ENCODE measurements at places on chromosomes 2 and 18.

GRCh38 chr18:63100630-63101055 lies 218.9 kb downstream of the BCL2 start:
- DNase-seq: no peak

DNA sequence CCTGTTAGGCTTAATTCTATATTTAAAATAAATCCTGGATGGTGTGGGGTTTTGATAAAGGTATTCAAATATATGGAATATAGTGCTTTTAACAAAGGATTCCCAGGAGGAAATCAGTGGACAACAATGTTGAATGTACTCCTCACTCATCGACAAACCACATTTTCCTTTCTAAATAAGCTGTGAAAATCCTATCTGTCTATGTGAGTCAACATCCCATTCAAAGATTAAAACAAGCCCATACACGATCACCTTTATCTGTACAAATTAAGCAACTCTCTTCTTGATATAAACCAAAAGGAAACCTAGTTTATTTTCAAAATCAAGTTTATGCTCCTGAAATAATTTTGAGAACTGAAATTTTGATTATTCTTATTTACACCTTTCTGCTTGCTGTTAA lies 153.4 kb downstream of the ERBB4 start:
- no peak for DNase-seq

- DNase-seq: no peak
These were observed 1785.3 kb upstream of the CELF4 start for GRCh38 chr18:39350945-39351344.

GRCh38 chr2:198157314-198157713 lies 352.9 kb downstream of the PLCL1 start:
- DNase-seq: no peak

GRCh38 chr2:7405861-7406715 lies 488.9 kb downstream of the RNF144A start:
- no peak for DNase-seq

- no peak for DNase-seq
These were observed 7.8 kb downstream of the CCDC85A start for GRCh38 chr2:56191617-56192016.

Measured in stimulated activated CD4-positive, alpha-beta T cell treated with anti-CD3 and anti-CD28 coated beads, Interleukin-2, amount 100 ng/mL, for 4 hours (primary cell).